ENCODE measurements at places on chromosomes 3 and 15.

DNA sequence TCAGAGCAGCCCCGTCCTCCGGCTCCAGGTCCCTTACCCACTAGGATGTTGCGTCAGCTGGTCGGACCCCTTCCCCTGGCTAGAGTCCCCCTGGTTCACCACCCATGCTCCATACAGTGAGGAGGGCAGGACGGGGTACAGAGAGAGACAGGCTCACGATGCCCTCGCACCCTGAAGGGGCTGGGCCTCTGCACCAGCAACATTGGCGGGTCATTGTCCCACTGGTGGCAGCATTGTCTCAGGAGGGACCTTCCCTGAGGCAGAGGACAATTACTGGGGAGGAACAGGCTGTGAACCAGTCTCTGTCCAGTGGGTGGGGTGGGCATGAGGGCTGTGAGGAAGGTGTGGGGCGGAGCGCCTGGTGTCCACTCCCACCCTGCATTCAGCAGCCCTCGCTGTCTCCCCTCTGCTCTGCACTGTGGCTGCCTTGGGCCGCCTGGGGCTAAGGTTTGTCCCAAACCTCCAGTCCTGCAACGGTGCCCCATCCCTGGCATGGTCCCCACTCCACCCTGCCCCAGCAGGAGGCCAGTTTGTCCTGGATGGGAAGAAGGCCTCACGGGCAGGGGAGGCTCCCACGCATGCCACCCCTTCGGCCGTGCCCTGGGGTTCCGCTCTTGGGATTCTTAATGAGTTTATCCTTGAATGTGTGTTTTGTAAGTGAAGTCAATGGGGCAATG lies 48.0 kb upstream of the KLF13 start:
- DNase-seq, result no peak

- no peak for DNase-seq
These were observed 5.7 kb downstream of the CHST13 start for GRCh38 chr3:126529585-126530170.

- no peak for DNase-seq
These were observed 146.2 kb downstream of the NFKBIZ start for GRCh38 chr3:101995371-101996046.

DNA sequence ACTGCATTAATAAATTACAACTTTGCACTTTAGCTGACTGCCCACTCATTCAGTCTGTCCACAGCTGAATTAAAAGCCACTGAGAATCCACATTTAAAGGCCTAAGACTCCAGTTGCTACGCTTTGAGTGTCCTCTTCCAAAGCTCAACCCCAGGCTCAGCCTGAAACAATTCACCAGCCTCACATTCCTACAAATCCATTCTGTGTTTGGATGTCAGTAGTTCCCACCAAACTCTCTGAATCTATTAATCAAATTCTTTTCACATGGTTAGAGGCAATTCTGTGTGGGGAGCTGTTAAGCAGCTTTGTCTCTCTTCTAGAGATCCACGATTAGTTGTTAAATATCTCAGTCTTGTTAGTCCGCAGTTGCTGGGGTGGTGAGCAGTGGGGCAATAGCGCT lies 116.8 kb upstream of the UBE2E2 start:
- DNase-seq, result no peak

- no peak for DNase-seq
These were observed 10.8 kb downstream of the GATA2 start for GRCh38 chr3:128482175-128482574.

DNA sequence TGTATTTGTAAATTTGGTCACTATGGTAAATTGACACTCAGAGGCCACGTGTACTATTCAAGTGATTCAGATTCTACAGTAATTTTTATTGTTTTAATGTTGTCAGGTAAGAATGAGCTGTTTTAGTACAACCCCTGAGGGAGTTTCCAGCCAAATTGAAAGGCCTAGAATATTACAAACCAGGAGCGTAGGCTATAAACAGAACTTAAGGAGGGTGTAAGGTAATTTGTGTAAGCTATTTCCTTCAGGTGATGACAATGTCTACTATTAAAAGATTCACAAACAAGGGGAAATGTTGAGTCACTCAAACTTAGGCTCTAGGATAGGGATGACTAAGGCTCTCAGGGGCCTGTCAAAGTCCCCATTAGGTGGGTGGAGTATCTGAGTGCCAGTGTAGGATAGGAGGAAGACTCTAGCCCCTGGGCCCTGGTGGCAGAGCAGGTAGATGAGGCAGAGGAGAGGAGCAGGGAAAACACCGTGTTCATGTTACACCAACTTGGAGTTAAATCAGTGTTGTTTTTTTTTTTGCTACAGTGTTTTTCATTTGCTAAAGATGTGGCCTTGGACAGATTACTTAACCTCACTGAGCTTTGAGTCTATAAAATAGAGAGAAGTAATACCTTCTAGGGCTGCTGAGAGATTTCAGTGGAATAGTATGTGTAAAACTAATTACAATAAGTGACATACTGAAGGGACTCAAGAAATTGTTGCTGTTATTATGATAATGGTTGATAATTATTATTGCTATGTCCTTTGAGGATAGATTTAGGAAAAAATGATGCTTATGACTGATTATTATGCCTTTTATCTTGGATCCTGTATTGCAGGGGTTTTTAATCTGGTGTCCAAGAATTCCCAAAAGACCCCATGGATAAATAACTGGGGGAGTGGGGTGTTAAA lies 10.3 kb downstream of the TM4SF1 start:
- peak; percentile 33 for DNase-seq

- DNase-seq, result no peak
These were observed 20.2 kb upstream of the GADL1 start for GRCh38 chr3:30914696-30915095.

DNA sequence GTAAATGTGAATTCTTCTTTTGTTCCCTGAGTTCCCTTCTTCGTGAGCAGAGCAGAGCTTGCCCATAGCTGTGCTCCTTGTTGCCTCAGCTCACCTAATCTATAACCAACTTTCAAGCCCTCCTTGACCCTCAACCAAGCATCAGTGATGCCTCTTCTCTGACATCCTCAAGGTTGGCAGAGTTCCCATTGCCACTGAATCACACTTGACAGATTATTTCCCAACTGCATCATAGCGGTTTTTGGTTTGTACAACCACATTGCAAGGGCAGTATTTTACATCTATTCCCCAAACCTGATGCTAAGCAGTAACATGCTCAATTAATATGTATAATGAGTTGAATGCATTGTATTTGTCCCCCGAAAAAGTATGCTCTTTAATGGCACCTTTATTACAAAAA lies 133.0 kb upstream of the SNTN start:
- no peak for DNase-seq

- no peak for DNase-seq
These were observed 14.5 kb downstream of the EPHB1 start for GRCh38 chr3:134809427-134810051.

DNA sequence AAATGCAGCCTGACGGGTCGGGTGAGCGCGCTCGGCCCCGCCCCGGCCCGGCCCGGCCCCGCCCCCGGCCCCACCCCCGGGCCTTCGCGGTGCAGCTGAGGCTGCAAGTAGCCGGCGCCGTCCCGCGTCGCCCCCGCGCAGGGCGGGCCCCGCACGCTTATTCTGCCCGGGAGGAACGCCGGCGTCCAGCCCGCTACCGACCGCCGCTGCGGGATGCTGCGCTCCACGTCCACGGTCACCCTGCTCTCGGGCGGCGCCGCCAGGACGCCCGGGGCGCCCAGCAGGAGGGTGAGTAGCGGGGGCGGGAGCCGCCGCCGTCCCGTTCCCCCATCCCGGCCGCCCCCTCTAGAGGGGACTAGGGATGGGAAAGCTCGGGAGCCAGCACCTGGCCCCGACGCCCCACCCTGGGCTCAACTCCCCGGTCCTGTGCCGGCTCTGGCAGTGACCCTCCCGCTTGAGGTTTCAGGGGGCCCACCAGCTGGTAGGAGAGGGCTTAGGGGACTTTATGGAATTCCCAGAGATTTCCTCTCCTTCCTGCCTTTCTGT lies at the start of gene MYZAP:
TSS of gene MYZAP (plus strand) at position 83 of the 546 bp plus-strand sequence. CDS start at position 214, 131 bp downstream.
- DNase-seq, result peak; percentile 63

GRCh38 chr3:19970327-19970726 lies 23.4 kb downstream of the RAB5A start:
- DNase-seq, result no peak

DNA sequence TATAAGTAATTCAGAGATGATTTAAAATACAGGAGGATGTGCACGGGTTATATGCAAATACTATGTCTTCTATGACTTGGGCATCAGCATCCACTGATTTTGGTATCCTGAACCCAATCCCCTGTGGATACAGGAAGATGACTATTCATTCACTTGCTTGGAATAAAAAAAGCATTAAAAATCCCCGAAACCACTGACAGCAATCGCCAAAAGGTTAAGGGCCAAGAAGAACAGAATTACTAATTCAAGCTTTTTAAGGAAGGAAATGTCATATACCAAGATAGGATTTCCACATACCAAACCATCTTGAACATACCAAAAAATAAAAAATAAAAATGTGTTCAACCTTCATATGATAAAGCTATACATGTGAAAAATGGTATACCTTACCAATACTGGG lies 93.7 kb downstream of the DLG1 start:
- no peak for DNase-seq

DNA sequence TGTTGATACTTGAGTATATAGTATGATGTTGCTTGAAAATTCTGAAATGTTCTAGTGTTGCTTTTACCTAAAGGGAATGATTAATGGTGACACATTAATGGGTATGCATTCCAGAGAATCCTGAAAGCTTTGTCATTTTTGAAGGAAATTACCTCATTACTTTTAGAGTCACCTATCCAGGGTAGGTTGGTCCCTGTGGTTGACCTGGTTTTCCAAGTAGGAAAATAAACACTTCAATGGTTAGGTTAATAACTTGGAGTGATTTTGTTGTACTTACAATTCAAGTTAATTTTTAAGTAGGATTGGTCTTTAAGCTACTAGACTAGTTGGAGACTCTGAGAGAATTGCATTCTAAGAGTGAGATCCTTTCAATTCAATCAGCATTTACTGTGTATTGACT lies 31.0 kb downstream of the MITF start:
- DNase-seq, result no peak

- DNase-seq, result no peak
These were observed 59.2 kb downstream of the LIPC start for GRCh38 chr15:58490888-58491473.

DNA sequence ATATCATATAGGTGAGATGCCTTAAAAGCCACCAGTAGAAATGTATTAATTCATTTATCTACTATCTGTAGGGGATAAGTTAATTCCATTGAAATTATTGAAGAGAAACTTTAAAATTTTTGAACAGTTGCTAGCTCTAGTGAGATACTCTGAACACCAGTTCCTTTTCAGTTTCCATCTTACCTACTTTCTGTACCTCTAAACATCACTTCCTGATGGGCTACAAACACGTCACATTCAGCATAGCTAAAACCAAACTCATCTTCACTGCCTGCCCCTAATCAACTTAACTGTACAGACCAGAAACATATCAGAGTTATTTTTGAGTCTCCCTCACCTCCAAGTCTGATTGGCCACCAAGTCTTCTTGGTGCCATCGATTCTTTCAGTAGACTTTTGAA lies 88.9 kb downstream of the FEZF2 start:
- no peak for DNase-seq

DNA sequence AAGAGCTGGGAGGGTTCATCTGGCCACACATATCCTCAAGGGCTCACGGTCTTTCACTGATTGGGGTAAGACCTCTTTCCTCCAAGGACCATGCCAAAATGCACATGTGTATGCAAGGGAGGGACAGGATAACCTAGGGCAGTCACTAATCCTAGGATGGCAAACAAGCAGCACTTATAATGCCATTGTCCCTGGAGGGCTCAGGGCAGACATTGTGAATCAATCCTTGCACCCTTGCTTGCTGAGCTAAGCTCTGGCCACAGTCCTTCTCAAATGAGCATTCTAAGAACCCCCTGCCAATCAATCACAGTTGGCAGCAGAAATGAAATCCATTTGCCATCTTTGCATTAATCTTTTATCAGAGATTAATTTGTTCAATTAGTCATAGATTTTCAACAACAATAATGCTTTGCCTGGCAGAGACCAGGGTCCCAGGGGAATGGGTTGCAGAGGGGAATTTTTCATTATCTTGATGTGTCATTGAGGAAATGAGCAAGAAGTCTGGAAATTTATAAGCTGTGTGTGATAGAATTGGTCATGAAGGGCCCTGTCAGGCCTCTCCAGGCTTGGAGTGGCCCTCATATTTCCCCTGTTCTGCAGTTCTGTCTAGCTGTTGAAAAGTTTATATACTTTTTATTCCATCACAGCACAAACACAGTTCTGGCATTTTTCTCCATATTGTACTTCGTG lies 57.2 kb upstream of the KY start:
- DNase-seq, result no peak

- peak; percentile 87 for DNase-seq
These were observed at the start of gene LRCH3 for GRCh38 chr3:197791113-197791891. Gene LRCH3 (plus strand): TSS chr3:197791254. CDS start chr3:197791279, 25 bp downstream.

GRCh38 chr3:121529308-121529707 lies 16.5 kb downstream of the POLQ start:
- no peak for DNase-seq

DNA sequence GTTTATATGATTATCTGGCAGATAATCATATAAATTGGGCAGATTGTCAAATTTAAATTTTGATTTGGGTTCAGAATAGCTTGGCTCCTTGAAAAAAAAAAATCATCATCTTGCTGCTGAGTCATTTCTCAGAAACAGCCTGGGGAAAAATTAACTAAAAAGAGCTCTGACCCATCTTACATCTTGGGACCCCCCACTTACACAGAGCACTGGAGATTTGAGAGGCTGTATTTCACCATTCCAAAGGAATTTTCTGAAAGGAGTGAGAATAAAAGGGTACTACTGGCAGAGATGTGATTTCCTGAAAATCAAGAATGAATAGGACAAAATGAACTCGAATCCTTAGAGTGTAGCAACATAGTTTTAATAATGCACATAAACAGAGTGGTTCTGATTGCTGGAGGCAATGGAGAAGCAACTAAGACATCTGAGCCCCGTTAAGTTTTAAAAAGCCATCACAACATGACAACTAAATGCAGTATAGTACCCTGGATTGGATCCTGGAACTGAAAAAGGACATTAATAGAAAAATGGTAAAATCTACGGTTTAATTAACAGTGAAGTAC lies 97.5 kb downstream of the RFTN1 start:
- no peak for DNase-seq

GRCh38 chr3:44437800-44438199 lies 39.7 kb downstream of the ZNF445 start:
- DNase-seq, result no peak

GRCh38 chr3:5213574-5213966 lies 26.1 kb downstream of the EDEM1 start:
- no peak for DNase-seq

GRCh38 chr3:85370341-85370740 lies 411.6 kb downstream of the CADM2 start:
- DNase-seq, result no peak

DNA sequence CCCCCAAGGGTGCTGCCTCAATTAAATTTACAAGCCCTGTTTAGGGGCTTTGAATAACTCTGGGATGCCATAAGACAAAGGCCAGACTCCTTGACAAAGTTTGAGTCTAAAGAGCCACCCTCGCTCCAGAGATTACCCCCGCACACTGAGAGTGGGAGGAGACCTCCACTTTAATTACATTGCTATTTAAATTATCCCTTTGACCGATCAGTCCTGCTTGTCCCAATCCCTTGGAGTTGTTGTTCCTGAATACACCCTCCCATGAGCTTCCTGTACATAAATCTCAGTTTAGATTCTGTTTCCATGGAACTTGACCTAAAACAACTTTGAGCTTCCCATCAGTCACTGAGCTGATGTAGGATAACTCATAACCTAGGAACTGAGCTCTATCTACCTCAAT lies 596.3 kb downstream of the PYDC2 start:
- DNase-seq, result no peak

- no peak for DNase-seq
These were observed 2.1 kb upstream of the RAP2B start for GRCh38 chr3:153159771-153160397.
